NCI-H1436 treated with DMSO at 0.1 percent for 48 hours (cell line): ENCODE measurements at places on chromosomes 16 and 17.

GRCh38 chr16:82506692-82507670, 119.8 kb upstream of the CDH13 start:
- no peak for DNase-seq

DNA sequence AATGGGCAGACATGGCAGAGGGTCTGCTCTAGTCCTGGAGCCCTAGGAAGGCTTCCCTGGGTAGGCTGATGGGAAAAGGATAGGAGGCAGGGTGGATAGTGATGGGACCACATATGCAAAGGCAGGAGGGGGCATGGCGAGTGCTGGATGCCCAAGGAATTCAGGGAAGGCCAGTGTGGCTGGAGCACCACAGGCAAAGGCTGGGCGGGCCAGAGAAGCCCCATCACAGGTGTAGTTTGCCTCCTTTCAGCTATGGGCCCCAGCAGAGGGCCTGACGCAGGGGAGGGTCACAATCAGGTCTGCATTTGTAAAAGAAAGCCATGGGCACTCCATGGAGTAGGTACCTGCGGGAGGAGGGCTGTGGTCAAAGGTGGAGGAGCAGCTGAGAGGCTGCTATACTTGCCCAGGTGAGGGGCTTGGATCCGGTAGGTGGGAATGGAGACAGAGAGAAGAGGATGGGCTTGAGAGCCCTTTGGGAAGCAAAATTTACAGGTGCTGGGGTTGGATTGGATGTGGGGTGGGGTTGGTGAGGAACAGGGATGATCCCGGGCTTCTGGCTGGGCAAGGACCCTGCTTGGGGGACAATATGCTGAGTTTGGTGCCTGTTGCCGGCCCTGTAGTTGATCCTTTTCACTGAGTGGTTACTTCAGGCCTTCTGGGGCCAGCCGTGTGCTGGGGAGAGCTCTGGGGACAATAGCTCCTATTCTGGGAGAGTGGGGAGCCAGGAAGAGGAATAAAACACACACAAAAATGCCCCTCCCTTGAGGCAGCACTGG, 6.5 kb upstream of the COL1A1 start:
- DNase-seq: no peak

DNA sequence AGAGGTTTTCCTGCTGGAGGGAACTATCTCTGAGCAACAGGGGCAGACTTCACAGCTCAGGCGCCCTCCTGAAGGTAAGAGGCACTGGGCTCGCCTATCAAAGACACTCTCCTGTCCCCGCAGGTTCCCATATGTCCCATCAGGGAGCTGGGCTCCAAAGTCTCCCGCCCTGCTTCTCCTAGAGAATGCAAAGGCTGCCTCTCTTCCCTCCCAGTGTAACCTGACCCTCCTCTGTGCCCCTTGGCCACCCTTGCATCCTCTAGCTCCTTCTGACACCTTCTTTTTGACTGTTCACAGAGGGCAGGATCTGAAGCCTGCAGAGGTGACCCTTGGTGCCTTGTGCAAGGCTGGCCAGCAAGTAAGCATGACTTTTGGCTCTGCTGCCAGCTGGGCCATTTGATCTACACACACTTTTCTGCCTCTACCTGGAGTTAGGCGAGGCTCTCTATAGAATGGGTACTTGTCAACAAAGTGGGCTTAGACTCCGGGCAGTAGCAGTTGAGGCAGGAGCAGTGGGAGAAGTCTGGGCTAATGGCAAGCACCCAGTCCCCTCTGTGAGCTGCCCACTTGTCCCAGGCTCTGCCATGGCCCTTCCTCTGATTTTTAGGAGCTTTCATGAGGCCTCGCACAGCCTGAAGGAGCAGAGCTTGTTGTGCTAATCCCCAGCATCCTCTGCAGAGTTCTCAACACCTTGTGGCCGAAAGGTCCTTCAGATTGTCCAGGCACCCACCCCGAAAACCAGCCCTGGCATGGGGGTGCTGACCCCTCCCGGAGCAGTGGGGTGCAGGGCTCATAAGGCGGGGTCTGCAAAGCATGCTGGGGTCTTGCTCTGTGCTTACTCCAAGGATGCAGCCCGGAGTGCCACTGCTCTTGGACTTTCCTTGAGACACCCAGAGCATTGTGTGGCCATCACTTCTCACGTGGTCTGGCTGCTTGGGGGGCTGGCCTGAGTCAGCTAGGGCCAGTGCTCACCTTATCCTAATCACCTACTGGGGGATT, 122.9 kb downstream of the METRNL start:
- DNase-seq: no peak

- no peak for DNase-seq
Observed at GRCh38 chr16:77961814-77962213, 60.5 kb upstream of the CLEC3A start.

- DNase-seq: no peak
Observed at GRCh38 chr16:459761-460160, 34.3 kb downstream of the RAB11FIP3 start.

DNA sequence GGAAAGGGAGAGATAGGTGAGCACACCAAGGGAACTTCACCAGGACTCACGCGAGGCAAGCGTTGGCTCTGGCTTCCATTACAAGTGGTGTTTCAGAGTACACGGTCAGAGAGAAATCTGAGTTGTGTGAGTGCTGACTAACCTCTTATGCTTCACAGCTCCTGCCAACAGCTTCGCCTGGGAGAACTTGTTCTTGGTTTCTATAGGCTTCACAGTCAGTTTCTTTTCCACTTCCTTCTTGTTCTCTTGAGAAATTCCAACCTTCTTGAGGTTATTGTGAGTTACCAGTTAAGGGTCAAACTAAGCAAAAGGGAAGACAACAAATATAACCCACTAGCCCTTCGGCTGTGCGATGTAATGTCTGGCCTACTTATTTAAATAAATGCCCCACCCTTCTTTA, 18.9 kb downstream of the PSME3IP1 start:
- no peak for DNase-seq

DNA sequence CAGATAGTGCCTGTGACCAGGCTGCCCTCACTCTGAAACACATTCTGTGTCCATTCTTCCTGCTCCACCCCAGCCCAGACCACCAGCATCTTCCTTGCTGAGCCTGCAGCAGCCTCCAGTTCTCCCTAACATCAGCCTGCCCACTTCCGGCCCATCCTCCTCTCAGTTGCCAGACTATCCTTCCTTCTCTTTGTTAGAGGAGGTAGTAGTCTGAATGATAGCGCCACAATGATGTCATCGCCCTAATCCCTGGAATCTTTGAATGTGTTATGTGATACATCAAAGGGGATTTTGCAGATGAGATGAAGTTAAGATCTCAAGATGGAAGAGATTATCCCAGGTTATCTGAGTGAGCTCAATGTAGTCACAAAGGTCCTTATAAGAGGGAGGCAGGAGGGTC, 3.2 kb upstream of the ZDHHC1 start:
- DNase-seq: no peak

DNA sequence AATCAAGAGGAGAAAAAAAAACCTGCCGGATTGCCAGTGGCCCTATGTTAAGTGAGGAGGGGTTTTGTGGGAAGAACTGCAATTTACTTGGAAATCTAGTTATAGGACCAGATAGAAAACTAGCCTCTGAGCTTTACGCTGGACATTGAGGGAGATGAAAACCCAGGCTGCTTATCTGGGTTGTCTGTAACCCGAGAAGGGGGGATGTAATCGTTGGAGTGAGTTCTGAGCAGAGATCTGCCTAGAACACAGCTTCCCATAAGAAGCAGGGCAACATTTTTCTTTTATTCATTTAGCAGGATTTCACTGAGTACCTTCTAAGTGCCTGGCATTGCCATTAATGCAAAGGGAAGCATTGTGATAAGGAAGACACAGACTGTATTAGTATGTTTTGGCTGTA, 70.6 kb downstream of the KATNIP start:
- DNase-seq: no peak

DNA sequence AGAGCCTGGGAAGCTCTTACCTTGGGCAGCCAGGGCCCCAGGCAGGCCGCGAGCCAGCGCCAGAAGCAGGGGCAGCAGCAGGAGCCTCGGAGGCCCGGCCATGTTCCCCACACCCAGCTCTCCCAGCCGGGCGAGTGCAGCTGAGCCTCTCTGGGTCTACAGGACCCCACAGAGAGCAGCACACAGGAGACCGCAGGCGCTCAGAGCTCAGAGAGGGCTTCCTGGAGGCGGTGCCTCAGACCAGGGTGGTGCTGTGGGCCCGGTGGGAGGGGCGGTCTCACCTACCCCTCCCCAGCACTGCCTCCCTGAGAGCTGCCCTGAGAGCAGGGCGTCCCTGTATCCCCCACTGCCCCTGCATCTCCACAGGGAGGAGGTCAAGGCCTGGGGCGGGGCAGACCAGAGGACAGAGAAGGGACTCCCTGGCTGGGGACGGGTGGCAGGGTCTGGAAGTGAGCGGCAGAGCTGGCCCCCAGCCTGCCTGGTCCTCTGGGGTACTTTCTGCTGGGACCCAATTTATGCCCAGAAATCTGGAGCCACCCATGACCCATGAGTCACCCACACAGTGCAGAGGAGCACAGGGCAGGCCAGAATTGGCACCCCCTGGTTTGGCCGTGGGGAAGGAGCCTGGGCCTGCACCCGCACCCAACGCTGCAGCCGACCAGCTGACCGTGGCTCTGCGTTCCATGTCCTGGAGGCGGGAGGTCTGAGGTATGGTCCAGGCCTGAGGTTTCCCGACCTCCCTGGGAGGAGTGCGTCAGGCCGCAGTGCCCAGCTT, at the start of gene CD7:
CD7 (minus strand) TSS at position 215 of the 775 bp plus-strand sequence; CDS start at position 102, 113 bp downstream.
- no peak for DNase-seq

GRCh38 chr16:19598805-19599510, 43.5 kb downstream of the VPS35L start:
- no peak for DNase-seq

- no peak for DNase-seq
Observed at GRCh38 chr16:57800200-57801097, 1.8 kb downstream of the KIFC3 start.

DNA sequence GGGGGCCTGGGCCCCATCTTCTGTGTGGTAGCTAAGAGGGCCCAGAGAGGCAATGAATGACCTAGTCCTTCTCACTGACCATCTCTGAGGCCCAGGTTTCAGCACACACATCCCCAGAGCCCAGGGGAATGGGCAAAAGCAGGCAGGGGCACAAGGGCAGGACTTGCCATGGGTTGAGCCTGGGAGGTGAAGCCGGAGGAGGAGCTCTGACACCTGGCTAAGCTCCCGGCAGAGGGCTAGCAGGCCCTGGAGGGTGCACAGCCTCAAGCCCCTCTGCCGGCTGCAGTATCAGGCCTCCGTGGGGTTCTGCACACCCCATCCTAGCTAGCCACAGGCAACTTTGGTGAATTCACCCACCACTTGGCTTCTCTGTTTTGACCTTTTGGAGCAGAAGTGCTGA, 5.3 kb downstream of the SRCIN1 start:
- DNase-seq: no peak
